ELR (cell line): ENCODE measurements at places on chromosomes 3 and 15.
A peak's percentile ranks its signal among the peaks of the same experiment; 100 is the strongest.

- DNase-seq, result peak; percentile 78
Measured at GRCh38 chr3:127779747-127780146, 42.6 kb downstream of the MGLL start.

DNA sequence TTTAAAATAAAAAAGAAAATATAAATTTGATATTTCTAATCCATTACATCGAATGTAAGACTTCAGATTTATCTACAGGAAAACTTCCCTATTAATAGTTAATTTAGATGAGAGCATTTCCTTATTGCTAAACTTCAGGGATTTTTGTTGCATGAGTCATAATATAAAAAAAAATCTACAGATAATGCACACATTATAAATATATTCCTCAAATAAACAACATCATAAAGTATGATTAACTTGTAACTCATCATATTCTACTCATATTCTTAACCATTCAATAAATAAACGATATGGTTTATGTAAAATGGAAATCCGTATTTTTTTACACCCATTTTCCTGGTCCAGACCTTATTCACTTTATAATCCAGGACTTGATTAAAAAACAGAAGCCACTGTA, 477.0 kb downstream of the EPHA3 start:
- DNase-seq, result no peak

- peak; percentile 46 for DNase-seq
Measured at GRCh38 chr3:155859859-155860258, 5.6 kb upstream of the SLC33A1 start.

- DNase-seq, result peak; percentile 94
Measured at GRCh38 chr3:8443829-8444791, 57.5 kb upstream of the LMCD1 start.

DNA sequence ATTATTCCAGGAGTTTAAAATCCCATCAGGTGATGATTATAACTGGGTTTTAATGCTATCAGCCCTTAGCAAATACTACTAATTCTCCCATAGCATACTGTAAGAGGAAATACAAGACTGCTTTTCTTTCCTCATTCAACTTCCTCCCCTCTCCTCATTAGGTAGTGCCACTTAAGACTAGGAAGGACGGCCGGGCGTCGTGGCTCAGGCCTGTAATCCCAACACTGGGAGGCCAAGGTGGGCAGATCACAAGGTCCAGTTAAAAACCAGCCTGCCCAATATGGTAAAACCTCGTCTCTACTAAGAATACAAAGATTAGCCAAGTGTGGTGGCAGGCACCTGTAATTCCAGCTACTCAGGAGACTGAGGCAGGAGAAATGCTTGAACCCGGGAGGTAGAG, 14.7 kb downstream of the NDUFAF1 start:
- no peak for DNase-seq

DNA sequence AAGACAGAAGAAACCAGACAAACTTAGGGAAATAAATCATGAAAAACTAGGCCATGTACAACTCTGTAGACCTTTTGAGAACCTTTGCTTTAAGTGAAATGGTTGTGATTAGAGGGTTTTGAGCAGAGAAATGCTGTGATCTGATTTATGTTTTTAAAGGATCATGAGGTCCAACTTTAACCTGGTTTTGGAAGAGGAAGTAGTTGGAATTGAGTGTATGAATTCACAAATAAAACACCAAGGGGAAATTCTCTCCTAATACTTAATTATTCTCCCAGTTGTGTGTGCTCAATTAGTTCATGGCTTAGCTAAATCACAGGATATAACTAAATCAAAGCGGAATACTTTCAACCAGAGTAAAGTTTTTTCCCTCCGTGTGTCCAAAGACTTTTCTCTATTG, 45.5 kb upstream of the MCF2L2 start:
- no peak for DNase-seq

DNA sequence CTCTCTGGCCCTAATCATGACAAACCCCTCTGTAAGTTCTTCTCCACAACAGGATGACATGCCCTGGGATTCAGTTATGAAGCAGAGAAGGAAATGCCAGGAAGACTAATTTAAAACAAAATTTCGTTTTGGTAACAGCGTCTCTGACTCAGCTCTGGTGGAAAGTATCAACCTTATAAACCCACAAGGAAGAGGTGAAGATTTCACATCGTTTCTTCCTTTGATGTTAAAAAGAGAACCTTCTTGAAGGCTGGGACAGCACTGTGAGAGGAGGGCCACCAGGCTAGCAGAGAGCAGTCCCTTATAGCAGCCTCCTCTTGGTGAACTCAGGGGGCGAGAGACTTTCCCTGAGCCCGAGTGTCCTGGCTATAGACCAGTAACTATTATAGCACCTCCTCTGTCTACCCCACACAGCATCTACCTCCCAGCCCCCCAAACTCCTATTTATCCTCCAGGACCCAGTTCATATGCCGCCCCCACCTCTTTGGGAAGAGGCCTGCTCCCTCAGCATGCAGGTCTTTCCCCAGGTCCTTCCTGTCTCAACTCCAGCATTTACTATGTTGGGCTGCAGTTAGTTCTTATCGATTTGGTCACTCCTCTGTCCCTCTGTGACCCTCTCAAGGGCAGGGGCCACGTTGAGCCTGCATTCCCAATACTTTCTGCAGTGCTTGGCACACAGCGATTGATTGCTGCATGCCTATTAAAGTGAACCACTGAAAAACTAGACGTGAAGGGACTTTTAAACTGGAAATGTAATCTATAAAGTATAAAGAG, 321.5 kb upstream of the ICE2 start:
- no peak for DNase-seq

- DNase-seq, result no peak
Measured at GRCh38 chr3:3157484-3157883, 22.0 kb downstream of the CRBN start.

DNA sequence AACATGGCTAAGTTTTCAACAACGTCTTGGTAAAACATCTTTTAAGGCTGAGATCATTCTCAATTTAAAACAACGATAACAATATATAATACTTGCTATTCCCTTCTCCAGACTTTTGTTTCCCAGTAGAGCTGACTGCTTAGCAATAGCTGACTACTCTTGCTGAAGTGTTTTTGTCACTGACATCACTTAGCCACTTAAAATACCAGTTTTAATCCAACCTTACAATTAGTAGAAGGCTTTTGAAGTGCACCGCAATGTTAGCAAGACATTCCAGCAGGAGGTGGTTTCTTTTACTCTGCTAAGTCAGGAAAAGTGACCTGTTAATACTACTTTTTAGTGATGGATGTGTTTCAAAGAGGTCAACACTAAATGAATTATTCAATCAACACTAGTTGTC, 28.7 kb upstream of the GBE1 start:
- DNase-seq, result no peak

DNA sequence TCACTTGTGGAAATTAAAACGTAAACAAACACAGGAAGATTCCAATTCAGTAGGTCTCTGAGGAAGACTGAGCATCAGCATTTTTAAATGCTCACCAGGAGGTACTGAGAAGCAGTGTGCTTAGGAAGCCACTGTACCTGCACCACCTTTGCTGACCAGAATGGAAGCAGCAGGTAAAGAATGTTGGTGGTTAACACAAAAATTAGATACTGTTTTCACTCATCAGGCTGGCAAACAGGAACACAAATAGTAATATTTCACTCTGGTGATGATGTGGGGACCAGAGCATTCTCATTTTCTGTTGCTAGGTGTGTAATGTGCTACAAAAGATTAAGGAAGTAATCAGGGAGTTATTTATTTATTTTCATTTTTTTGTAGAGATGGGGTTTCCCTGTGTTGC, 29.9 kb upstream of the GHSR start:
- DNase-seq, result no peak

DNA sequence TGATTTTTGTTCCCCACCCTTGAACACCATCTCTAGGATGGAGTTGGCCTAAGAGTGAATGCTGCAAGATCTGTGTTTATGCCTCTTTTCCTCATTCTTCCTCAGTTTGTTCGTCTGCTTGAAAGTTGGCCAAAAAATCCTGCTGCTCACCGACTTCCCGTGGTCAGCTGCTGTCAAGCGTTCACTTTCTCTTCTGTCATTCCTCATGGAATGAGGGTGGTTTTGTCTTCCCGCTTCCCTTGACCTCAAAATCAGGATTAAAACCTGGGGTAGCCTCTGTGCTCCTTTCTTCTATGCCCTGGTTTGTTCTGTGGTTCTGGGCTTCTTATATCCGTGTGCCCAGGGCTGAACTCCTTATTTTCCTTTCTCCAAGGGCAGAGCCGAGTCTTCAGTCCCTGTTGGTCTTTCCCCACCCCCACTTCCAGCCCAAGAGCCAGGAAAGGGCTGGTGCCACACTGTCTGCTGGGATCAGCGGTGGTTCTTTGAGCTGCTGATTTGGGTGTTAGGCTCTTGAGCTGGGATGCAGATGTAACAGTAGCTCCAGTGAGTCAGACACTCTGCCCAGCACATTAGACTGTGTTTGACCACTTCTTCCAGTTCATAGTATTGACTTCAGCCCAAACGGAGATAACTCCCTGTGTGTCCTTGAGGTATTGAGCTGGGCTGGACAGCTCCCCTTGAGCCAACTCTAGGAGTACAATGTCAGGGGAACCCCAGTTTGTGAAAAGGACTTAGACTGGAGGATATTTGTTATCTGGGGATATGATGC, 2.3 kb downstream of the SERF2 start:
- peak; percentile 82 for DNase-seq

DNA sequence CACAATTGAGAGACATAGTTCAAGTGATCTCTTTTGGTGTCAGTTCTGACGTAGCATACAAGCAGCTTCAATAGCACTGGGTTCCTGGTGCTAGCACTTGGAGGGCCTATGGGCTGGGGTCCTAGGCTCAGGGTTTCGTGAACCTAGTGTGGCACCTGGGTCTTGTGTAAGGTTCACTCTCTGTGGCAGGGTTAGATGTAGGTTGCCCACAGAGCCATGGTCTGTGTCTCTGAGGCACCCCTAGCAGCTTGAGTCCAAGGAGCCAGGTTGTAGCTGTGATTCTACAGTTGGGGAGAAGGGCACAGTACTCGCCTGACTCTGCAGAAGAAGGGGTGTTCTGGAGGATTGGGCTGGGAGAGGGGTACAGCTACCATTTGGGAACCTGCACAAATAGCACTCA, 282.6 kb upstream of the LRRC3B start:
- DNase-seq, result no peak

DNA sequence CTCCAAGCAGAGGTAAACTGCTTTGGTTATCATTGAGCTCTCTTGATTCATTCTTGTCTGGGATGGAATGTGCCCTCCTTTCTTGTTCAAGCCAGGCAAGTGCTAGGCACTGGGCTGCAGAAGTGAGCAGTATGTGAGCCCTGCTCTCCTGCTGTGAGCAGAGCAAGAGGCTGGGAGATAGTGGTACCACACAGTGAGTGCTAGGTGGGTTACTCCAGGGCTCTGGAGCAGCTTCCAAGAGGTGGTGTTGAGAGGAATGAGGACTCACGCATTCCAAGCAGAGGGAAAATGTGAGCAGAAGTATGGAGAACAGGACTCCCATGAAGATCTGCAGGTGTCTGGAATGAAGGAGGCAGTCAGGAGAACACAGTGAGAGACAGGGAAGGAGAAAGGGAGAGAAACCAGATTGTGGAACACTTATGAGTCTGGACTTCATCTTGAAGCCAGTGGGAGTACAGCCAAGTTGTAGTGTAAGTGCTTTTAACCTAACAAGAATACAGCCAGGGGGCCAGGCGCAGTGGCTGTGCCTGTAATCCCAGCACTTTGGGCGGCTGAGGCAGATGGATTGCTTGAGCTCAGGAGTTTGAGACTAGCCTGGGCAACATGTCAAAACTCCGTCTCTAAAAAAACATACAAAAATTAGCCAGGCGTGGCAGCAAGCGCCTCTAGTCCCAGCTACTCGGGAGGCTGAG, 199.9 kb upstream of the CTDSPL start:
- DNase-seq, result no peak

- DNase-seq, result peak; percentile 27
Measured at GRCh38 chr3:37729119-37729518, 132.6 kb upstream of the CTDSPL start.

GRCh38 chr3:31022716-31023115, 128.3 kb upstream of the GADL1 start:
- no peak for DNase-seq

GRCh38 chr3:134827213-134827612, 32.2 kb downstream of the EPHB1 start:
- DNase-seq, result no peak

GRCh38 chr3:107523539-107524325, 970 bp downstream of the BBX start:
- DNase-seq, result peak; percentile 65

GRCh38 chr3:72175296-72175858, 390.4 kb upstream of the PROK2 start:
- DNase-seq, result no peak

DNA sequence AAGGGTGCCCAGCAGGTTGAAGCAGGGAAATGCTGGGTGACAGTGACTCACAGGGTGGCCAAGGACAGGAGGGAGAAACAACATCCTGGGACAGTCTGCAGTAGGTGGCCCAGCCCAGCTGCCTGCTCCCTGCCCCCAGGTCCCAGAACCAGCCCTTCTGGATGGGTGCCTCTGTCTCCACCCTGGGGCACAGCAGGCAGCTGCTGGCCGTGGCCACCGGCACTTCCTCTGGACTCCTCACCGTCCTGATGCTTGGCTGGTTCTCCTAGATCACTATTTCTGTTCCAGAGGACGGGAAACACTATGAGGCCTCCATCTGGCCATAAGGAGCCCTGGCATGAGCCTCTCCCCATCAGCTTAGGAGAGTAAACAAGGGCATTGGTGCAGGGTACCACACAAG, 258.9 kb downstream of the XXYLT1 start:
- DNase-seq, result no peak

DNA sequence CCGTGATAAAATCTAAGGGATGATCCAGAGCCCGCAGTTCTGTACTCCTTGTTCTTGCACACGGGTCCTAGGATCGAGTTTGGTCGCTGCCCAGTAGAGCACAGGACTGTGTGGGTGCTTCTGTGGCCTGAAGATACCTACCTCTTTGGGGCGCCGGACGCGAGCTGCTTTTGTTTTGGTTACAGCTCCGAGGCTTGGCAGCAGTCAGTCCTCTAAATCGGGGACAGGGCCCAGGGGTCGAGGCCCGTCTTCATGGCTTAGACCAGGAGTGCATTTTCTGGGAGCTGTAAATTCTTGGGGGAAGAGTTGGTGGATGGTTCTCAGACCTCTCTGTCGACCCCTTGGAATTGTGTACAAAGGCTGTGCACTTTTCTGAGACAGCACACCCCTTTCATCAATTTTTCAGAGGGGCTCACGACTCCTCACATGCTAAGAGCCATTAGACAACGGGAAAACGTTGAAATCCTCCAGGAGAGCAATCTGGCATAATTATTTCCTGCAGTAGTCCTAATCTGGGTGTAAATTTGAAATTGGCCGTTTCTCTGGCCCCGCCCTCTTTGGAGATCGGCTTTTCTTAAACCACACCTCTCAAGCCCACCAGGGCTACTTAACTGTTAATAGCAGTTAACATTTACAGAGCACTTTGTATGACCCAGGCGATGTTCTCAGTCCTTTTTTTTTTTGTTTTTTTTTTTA, 928 bp downstream of the CEP97 start:
- DNase-seq, result peak; percentile 58

- DNase-seq, result no peak
Measured at GRCh38 chr3:37910671-37911400, 49.2 kb downstream of the CTDSPL start.

- no peak for DNase-seq
Measured at GRCh38 chr3:133457025-133457424, 57.2 kb downstream of the BFSP2 start.

DNA sequence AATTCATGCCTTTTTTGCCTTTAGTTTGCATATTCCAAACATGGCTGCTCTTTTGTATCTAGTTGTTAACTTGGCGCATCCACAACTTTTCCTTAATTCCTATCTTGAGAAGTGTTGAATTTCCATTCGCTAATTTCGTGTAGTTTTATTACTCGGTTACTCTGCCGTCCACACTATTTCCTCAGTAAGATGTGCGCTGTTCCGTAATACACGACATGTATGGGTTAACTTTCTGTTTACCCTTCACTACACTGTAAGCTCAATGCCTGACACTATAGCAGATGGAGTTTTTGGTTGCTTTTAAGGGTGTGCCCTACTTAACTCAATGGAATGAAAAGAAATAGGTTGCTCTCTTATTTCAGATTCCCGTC, 724 bp downstream of the RPSA start:
- DNase-seq, result no peak
